ENCODE measurements at places on chromosomes 5 and 9.

DNA sequence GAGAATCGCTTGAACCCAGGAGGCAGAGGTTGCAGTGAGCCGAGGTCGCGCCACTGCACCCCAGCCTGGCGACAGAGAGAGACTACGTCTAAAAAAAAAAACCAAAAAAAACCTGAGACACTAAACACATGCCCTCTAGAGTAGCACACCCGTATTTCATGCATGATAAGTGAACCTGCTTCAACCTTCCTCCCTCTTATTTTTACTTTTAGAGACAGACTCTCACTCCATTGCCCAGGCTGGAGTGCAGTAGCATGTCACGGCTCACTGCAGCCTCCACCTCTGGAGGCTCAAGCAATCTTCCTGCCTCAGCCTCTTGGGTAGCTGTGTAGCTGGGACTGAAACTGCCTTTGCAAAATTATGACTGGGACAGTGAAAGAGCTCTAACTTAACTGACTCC lies 17.6 kb upstream of the NANS start:
- DNase-seq: no peak

DNA sequence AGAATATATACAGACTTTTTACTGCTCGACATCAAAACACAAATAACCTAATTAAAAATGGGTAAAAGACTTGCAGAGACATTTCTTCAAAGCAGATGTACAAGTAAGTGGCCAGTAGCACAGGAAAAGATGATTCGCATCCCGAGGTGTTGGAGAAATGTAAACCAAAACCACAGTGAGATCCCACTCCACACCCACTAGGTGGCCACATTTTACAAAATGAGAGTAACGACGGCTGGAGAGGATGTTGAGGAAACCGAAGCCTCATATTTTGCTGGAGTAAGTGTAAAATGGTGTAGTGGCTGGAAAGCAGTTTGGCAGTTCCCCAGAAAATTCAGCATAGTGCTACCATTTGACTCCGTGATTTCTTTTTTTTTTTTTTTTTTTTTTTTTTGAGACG lies 21.3 kb upstream of the GBGT1 start:
- DNase-seq: peak; percentile 90

GRCh38 chr9:119298076-119298853 lies 71.0 kb downstream of the BRINP1 start:
- DNase-seq: no peak

DNA sequence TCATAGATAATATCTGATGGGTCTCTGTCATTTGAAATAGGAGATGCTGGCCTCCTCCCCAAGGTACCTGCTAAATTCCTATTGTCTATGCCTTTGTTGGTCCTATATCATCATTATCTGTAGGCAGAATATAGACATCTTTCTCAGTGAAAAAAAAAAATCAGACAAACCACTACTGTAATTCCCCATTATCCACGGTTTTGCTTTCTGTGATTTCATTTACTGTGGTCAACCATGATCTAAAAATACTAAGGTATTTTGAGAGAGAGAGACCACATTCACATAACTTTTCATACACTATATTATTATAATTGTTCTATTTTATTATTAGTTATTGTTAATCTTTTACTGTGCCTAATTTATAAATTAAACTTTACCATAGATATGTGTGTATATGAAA lies 122.5 kb downstream of the INVS start:
- no peak for DNase-seq

- peak; percentile 28 for DNase-seq
Observed at GRCh38 chr5:167295681-167296005, 995.8 kb upstream of the WWC1 start.

DNA sequence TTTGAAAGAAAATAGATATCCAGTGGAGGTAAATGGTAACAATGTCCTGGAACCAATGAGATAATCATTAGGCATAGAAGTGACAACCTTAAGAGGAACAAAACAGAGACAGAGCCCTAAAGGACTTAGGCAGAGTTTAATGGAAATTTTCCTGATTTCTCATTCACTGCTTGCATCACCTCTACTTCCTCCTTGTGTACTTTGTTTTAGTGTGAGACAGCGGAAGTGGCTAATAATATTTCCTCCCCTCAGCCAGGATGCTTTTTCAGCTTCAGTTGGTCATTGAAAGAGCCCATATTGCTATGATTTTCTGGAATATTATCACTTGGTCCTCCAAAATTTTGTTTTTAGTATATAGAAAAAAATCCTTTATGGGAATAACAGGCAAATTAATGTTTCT lies 153.4 kb upstream of the MPDZ start:
- peak; percentile 23 for DNase-seq

- no peak for DNase-seq
Observed at GRCh38 chr5:139700711-139701055, 52.5 kb downstream of the CXXC5 start.

- no peak for DNase-seq
Observed at GRCh38 chr9:122302237-122303093, 37.8 kb downstream of the MRRF start.

- peak; percentile 76 for DNase-seq
Observed at GRCh38 chr9:113309204-113309813, 6.1 kb upstream of the RNF183 start.

DNA sequence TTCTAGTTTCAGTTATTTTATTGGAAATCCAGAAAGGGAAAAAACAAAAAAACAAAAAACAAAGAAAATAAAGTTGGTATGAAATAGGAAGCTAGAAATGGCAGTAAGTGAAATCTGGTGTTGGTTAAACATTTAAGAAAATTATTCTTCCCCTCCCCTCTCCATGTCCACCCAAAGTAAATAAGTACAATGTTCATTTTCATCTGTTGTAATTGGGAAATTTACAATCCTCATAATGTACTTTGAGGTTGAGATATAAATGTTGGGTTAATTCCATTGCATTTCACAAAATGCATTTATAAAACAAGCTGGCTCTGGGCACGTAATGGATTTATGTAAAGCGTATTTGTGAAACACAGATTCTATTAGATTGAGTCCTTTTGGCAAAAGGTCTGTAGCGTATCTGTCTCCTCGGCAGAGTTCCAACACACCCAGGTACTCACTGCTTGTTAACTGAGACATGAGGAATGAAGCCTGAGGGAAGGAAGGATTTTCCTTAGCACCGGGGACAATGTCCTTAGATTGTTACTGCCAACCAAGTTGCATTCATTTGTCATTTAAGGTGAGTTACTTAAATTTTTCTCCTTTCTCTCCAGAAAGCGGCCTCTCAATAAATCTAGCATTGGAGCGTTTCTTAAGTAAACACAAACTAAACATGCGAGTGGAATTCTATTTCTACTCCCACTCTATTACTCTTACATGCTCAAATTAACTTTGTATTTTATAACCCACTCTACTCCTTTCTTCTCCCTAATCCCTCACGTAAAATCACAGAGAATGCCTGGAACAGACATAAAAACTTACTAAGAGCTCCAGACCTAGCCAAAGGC lies 912.3 kb upstream of the WWC1 start:
- no peak for DNase-seq

DNA sequence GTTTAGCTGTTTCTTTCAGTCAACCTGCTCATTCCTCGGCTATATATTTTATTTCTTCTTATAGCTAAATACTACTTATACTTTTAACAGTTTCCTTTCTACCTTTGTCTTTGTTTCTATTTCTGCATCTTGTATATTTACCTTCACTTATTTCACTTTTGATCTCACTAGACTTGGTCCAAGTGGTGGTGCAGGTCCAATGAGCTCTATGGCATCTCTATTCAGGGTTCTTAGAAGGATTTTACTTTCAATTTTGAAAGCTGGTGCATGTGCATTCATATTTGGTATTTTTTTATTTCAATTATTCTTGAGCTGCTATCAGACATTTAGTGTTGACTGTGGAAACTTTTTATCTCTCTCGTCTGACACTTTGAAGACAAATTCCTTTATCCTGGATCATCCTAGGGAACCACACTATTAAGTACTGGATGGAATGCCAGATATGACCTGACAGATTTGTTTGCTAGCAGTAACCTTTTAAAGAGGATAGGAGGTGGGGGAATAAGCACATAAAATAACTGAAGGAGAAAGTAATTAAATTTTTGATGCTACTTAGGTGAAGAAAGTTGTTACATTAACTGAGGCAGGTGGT lies 123.1 kb upstream of the PJA2 start:
- no peak for DNase-seq

DNA sequence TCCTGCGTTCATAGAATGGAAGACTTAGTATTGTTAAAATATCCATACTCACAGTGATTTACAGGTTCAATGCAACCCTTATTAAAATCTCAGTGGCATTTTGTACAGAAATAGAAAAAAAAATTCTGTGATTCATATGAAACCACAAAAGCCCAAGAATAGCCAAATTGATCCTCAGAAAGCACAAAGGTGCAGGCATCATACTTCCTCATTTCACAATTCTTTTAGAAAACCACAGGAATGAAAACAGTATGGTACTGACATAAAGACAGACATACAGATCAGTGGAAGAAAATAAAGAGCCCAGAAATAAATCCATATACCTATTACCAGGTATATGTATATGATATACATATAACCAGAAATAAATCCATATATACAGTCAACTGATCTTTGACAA lies 86.8 kb upstream of the MEGF10 start:
- peak; percentile 86 for DNase-seq

- peak; percentile 26 for DNase-seq
Observed at GRCh38 chr9:100020121-100020795, 78.5 kb downstream of the ERP44 start.

GRCh38 chr9:16191691-16192402 lies 639.0 kb downstream of the CCDC171 start:
- peak; percentile 95 for DNase-seq

GRCh38 chr5:67259548-67260215 lies 63.1 kb upstream of the CD180 start:
- no peak for DNase-seq

DNA sequence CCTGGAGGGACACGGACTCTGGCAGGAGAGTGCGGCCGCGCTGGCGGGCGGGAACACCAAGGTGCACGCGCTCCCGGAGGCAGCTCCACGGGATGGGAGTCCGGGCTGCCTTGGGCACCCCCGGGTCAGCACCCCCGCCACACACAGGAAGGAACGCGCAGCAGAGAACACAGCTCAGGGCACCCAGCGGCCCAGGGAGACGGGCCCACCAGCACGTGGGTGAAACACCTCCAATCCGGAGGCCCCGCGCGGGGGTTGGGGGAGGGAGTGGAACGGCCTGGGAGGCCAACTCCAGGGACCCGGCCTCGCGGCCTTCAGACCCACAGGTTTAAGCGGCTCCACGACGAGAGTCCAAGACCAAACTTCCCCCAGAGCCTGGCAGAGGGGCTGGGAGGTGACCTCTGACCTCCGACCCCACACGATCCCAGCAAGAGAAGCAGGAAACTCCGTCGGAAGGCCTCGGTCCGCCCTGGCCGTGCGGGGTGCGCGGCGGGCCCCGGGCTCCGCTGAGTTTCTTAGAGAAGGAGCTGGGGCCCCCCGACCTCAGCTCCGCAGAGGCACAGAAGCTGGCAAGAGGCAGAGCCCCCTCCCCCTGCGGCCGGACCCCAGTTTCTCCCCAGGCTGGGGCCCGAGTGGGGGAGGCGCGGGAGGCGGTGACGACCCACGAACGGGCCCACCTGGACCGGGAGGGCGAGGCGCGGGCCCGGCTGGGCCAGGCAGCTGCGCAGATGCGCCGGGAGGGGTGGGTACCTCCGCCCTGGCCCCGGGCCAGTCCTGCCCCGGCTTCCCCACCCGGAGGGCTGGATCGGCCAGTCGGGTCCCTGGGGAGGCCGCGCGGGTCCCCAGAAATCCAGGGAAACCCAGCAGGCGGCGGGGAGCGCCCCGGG lies 851 bp downstream of the NACC2 start:
- DNase-seq: peak; percentile 67

DNA sequence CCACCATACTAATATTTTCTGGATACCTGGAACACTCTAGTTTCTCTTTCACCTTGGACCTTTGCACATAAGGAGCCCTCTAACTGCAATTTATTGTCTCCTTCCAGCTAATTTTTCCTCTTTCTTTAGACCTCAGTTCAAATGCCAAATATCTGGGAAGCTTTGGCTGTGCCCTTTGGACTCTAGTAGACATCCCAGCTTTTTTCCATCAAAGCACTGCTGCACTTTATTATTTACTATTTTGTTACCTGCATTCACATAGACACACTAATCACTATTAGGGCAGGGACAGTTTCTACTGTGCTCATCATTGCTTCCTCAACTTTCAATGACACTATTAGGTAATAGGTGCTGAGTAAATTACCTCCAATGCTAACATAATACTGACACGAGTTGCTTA lies 2.1 kb downstream of the RIGI start:
- no peak for DNase-seq

DNA sequence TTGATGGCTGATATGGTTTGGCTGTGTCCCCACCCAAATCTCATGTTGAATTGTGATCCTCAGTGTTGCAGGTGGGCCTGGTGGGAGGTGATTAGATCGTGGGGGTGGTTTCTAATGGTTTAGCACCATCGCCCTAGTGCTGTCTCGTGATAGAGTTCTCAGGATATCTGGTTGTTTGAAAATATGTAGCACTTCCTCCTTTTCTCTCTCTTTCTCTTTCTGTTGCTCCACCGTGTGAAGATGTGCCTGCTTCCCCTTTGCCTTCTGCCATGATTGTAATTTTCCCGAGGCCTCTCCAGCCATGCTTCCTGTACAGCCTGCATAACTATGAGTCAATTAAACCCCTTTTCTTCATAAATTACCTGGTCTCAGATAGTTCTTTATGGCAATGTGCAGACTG lies 111.6 kb downstream of the SREK1 start:
- no peak for DNase-seq

DNA sequence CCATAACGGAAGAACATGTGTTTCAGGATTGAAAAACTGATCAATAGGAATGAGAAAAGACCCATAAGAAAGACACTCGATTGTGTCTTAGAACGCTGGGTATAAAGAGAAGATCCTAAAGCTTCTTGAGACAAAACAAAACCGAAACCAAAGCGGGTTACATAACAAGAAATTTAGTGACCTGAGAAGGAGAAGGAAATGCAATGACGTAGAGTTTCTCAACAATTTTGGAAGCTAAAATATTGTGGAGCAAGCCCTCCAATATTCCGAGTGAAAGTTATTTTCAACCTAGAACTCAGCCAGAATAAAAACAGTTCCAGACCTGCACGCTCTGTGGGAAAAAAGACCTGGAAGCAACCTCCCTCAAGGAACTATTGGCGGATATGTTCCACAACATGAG lies 81.9 kb upstream of the FREM1 start:
- no peak for DNase-seq

DNA sequence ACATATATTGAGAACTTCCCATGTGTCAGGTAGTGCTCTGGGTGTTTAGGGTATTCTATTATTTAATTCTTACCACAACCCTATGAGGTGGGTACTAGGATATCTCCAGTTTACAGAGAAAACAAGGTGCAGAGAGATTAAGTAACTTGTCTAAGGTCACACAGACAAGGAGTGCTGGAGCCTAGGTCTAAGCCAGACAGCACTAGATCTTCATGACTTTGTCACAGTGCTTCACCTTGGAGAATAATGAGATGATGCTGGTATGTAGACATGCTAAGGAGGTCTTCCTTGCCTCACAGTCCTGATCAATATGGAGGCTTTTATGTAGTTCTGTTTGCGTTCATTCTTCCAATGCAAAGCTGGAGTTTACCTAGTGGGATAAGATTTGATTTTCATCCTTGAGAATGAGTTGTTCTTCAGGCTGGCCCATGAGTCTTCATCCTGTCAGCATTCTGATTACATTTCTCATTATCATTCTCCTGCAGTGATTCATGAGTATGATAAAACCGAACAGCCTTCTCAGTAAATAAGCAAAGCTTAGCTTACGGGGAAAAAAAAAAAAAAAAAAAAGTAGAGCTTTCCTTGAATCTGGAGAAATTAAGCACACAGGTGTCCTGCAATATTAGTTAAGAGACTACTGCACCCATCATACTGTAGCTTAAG lies 176.3 kb downstream of the C9orf152 start:
- peak; percentile 92 for DNase-seq
